ENCODE measurements at places on chromosomes 4 and X. TPM values are rescaled to one million over a fixed set of nuclear protein-coding genes. Genes with fewer than 3 reads are reported as not detected.

PABPC5 gene
- 5.3 TPM for total RNA-seq

APELA gene
- not detected for total RNA-seq

SPANXA2 gene
- not detected for total RNA-seq

C4orf51 gene
- not detected for total RNA-seq

CLIC2 gene
- not detected for total RNA-seq

ZNF718 gene
- total RNA-seq: 2.4 TPM

ARSD gene
- total RNA-seq: 11.7 TPM

All from GM23248 (cell line).